Prostate gland (tissue), 2 donors: ENCODE measurements at places on chromosomes 5 and 9. TPM values are rescaled to one million over a fixed set of nuclear protein-coding genes. Genes with fewer than 3 reads are reported as not detected.

DNA sequence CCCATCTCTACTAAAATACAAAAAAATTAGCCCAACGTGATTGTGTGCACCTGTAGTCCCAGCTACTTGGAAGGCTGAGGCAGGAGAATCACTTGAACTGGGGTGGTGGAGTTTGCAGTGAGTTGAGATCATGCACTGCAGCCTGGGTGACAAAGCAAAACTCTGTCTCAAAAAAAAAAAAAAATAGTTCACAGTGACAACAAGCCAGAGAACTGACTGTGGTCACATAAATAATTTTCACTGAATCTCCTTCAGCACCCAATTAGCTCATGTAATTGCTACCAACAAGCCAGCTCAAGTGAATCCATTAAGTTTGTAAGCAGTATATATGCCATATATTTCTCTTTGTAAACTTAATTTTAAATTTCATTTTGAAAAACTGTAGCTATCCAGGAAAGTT lies 14.5 kb upstream of the AFAP1L1 start:
- no peaks in the 10 kb centered on the region for H3K4me1 ChIP-seq
- no peak overlapping the region for H3K27ac ChIP-seq
- no peak for DNase-seq
- H3K4me3 ChIP-seq: no peak overlapping the region

DNA sequence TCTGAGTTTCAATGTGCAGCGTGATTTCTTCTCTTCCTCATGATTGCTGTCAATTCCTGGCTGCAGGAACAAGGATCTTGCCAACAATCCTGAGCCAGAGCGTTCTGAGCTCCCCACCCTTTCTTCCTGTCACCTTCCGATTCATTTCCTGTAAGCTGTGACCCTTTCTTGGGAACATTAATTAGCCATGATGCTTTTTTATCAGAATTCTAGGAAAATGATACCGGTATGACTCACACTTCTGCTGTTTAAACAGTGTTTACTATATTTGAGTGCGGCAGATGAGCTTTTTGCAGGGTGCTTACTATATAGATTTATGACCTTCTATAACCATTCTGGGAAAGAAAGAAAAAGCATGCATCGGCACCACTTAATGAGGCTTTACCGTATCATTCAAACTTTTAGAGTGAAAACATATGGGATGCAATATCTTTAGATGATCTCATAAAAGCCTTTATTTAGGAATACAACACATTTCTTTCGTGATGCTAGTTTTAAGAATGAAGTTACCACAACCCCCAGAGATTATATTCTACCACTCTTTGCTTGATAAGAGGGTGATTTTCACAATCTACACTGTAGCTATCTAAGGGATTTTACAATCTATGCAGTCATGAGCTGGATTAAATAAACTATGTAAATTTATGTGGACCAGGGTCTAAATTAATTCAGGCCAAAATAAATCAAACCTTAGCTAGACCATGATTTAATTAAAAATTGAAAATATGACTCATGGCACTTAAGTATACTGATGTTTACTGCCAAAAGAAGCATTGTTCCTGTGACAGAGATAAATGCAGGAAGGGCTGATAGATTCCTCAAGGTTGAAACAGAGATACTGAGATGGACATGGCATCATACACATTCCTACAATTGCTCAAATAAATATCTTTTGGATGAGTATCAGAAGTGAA lies 38.0 kb upstream of the OSMR start:
- no peaks in the 10 kb centered on the region for H3K27me3 ChIP-seq
- H3K27ac ChIP-seq: no peak overlapping the region
- no peak for DNase-seq
- H3K36me3 ChIP-seq: no peaks in the 10 kb centered on the region

DNA sequence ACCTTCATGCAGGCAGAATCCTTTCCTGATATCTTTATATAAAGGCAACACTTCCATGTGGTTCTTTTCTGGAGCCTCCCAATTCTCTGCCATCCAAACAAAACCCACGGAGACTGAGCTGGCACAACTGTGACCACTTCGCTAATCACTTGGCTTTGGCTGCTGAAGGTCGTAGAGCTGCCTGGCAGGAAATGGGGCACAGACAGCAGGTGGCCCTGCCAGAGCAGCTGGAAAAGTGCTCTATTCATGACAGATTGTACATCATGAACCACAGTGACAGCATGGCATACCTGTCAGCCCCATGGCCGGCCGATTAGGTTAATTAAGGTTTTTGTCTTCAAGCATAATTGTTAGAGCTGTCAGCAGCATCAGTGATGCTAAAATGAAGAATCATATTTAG lies 141.9 kb upstream of the ANKRD55 start:
- H3K4me1 ChIP-seq: no peaks in the 10 kb centered on the region
- H3K4me3 ChIP-seq: no peak overlapping the region
- DNase-seq: no peak
- H3K36me3 ChIP-seq: no peaks in the 10 kb centered on the region
- H3K27ac ChIP-seq: no peak overlapping the region

GRCh38 chr5:124544366-124545055 lies 201.9 kb downstream of the ZNF608 start:
- no peak overlapping the region for H3K4me3 ChIP-seq
- H3K36me3 ChIP-seq: no peaks in the 10 kb centered on the region
- H3K4me1 ChIP-seq: no peaks in the 10 kb centered on the region
- H3K27me3 ChIP-seq: no peaks in the 10 kb centered on the region
- no peak for DNase-seq
- no peak overlapping the region for H3K27ac ChIP-seq

Gene SLC36A2
- total RNA-seq: 0.74 TPM

Gene ANXA2R
- 5.3 TPM for total RNA-seq

Gene SUSD3
- total RNA-seq: 2.2 TPM
